ENCODE measurements at places on chromosomes 7 and 10.
A peak's percentile ranks its signal among the peaks of the same experiment; 100 is the strongest.

DNA sequence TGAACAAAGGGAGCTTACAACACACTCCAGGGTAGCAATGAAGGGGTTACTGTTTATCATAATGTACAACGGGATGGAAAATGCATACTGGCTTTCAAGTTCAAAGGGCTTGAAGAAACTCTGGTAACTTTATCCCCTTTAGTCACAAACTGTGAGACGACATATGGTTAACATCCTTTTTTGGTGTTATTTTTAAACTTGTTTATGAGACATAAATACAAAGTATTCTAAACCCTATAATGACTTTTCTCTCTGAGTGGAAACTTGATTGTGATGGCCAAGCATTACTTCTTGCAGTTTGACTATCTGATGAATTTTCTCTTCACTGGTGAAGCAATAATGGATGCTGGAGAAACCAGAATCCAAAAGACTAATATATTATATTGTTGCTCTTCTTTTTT, 62.0 kb upstream of the SEMA3A start:
- no peak for DNase-seq

DNA sequence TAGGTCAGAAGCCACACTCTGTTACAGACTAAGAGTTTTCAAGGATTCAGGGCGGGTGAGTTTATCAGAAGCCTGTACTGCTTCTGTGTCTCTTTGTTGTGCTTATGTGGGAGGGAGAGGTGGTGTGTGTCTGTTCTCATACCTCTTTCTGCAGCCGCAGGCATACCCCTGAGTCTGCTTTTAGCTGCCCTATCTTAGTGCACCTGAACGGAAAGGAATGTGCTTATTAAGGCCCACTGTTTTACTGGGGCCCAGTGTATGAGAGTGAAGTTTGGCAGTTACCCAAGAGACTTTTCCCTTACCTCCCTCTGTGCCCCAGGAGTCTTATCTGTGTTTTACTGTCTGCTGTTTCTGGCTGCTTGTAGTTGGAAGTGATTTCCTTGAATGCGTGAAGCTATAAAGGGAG, 104.3 kb downstream of the TYW1 start:
- DNase-seq: no peak

GRCh38 chr10:87095236-87095945, 385 bp downstream of the SHLD2 start:
- DNase-seq: peak; percentile 86

DNA sequence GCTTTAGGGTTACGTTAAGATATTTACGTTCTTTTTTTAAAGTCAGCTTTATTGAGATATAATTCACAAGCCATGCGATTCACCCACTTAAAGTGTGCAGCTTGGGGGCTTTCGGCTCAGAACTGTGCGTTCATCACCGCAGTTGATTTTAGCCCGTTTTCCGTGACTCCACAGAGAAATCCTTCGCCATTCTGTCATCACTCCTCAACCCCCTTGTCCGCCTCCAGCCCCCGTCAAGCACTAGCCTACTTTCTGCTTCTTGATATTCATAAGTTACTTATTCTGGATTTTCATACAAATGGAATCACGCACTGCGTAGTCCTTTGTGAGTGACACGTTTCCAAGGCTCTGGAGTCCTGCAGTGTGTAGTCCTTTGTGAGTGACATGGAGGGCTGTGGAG, 20.4 kb downstream of the FAM20C start:
- DNase-seq: no peak

- peak; percentile 50 for DNase-seq
These were observed 324.6 kb downstream of the ATRNL1 start for GRCh38 chr10:115417585-115418265.

- no peak for DNase-seq
These were observed 4.2 kb downstream of the PAX2 start for GRCh38 chr10:100749309-100750217.

GRCh38 chr10:120972259-120972658, 121.1 kb downstream of the WDR11 start:
- DNase-seq: no peak

DNA sequence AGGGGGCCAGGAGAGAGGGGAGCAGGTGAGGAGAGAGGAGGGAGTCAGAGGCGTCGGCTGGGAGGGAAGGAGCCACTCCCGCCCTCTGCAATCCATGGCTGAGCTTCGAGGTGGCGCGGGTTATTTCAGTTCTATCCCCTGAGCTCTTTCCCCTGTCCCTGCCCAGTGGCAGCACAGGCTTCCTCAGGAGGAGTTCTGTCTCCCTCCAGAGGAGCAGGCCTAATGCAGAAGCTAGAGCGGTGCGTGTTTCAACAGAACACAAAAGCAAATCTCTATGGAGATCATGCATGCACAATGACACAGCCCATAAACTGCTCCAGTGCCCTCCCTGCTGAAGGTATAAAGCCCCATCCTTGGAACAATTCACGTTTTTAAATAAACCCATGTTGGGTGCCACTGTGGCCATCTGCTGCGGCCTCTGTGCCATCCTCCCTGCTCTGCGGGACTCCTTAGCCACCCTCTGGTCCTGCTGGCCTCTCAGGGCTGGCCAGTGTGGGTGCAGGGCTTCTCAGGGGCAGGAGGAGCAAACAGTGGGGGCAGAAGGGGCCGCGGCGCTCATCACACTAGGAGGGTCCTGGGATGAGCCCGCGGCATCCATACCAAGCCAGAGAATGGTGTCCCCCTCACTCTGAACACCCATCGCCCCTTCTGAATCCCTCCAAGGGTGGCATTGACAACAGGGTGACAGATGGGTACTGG, 192.6 kb upstream of the LYZL2 start:
- no peak for DNase-seq
